ENCODE measurements at places on chromosomes 7 and 10.

DNA sequence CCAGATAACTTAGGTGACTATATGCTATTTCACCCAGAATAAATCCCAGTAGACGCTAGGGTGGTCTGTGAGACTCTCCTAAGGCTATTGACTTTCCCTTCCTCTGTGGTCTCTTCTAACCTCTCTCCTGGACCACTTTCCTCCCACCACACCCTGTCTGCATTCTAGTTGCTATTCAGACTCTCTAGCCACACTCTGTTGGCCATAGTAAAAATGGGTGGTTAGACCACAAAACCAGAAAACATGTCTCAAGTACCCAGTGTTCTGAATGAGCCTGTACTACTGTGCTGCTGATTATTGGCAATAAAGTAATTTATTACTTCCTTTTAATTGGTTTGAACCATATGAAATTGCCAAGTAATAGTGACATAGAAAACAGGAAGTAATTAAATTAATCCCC is 240.8 kb downstream of the KIF20B start:
- DNase-seq = no peak

- DNase-seq = no peak
These were observed 112.5 kb downstream of the MAD1L1 start for GRCh38 chr7:2120251-2120660.

DNA sequence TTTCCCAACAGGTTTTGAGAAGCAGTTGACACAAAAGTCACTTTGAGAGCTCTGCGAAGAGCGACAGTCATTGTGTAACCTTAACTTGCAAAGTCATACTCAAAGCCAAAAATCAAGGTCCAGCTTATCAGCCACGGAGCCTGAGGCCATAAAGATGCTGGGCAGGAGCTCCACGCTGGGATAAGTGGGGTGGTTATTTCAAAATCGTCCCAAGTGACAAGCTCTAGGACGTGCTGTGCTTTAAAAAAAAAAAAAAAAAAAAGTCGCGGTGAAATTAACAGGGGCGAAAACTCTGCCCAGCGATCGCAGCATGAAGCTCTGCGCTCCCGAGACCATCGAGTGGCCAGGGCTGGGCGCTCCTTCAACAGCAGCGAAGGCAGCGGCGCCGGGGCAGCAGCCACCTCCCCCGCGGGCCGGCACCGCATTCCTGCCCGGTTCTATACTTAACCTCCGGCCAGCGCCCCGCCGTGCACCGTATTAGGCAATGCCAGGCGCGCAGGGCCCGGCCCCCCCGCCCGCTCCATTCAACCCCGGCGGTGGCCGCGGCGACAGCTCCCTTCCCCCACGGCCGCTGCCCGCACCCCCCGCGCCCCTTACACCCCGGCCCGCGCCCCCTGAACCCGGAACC is 657 bp downstream of the HACD1 start:
- DNase-seq = peak; percentile 68

DNA sequence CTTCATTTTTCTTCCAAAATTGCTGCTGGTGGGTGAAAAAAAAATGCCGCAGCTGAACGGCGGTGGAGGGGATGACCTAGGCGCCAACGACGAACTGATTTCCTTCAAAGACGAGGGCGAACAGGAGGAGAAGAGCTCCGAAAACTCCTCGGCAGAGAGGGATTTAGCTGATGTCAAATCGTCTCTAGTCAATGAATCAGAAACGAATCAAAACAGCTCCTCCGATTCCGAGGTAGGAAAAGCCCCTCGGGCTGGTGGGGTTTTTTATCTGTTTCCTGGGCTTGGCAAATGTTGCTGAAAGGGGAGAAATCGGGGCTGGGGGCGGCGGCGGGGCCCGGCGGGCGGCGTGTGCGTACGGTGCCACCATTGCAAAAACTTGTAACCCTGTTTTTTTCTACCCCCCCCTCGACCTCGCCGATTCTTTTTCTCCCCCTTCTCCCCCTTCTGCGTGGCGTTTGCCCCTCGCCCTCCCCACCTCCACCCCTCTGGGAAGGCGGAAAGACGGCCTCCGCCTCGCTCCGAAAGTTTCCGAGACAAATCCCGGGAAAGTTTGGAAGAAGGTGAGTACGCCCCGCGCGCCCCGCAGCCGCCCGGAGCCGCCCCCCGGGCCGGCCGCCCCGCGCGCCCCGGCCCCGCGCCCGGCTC is 789 bp downstream of the TCF7L2 start:
- no peak for DNase-seq

- DNase-seq = no peak
These were observed 1.7 kb downstream of the ESYT2 start for GRCh38 chr7:158827411-158828132.

DNA sequence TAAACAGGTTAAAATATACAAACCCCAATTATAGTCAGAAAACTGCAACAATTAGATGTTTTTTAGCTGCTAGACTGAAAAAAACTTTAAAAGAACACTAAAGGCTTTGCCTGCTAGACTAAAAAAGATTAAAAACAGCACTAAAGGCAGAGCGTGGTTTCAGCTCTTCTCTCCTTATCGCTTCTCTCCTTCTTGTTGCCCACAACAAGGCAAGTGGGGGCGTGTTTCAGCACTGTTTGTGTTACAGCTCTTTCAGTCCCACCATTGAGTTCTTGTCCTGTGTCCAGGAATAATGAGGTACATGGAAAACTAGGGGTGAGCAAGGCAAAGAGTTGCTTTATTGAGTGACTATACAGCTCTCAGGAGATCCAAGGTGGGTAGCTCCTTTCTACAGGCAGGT is 112.3 kb downstream of the HPSE2 start:
- no peak for DNase-seq

- no peak for DNase-seq
These were observed 31.0 kb upstream of the PFKP start for GRCh38 chr10:3036155-3037021.

DNA sequence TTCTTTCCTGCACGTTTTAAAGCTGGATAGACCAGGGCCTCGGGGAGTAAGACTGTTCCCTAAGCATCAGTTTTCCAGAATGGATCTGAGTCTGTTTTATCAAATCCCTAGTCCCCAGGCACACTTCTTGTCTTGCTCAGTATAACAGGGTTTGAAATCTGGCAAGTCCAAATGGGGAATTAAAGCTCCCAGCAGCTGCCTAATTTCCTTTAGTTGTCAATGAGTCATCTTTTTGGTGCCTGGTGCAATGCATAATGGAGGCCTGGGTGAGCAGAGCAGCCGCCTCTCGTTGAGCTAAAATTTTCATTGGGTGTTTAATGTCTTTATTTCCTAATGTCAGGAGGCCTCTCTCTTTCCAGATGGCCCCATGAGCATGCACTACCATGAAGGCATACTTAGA is 87.9 kb downstream of the STRA8 start:
- DNase-seq = no peak

- DNase-seq = no peak
These were observed 69.7 kb downstream of the VWA2 start for GRCh38 chr10:114308531-114309363.

DNA sequence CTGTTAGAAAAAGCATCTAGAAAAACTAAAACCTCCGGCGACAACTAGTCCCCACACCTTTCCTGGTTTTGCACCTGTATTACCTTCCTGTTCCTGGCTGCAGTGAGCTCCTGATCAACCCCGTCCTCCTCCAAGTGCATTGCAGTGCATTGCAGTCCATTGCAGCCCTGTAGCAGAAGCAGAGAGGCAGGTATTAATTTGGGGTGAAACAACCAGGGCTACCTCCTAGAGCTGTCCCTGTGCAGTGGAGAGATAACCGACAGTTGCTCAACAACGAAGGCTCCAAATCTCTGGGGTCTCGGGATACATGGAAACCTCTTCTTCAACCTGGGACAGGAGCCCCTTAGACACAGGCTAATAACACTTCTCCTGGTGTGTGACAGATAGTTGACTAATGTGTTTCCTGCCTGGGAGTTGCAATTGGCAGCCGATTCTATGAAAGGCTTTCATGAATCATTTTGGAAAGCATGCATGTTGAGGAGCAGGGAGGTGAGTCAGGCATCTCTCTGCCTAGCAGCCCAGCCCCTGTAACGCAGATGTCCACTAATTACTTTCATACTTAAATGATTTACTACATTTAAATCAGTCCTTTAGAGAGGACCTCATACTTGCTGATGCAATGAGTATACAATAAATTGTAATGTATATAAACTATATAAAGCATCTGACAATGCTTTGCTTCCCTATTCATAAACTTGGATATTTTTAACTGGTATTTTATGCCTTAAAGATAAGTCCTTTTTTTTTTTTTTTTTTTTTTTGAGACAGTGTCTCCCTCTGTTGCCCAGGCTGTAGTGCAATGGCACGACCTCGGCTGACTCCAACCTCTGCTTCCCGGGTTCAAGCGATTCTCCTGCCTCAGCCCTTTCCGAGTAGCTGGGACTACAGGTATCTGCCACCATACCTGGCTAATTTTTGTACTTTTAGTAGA is 59.0 kb downstream of the PRR15 start:
- DNase-seq = no peak

GRCh38 chr7:146741911-146742310 is 625.3 kb downstream of the CNTNAP2 start:
- no peak for DNase-seq

GRCh38 chr7:88357294-88357693 is 50.6 kb upstream of the STEAP4 start:
- no peak for DNase-seq

DNA sequence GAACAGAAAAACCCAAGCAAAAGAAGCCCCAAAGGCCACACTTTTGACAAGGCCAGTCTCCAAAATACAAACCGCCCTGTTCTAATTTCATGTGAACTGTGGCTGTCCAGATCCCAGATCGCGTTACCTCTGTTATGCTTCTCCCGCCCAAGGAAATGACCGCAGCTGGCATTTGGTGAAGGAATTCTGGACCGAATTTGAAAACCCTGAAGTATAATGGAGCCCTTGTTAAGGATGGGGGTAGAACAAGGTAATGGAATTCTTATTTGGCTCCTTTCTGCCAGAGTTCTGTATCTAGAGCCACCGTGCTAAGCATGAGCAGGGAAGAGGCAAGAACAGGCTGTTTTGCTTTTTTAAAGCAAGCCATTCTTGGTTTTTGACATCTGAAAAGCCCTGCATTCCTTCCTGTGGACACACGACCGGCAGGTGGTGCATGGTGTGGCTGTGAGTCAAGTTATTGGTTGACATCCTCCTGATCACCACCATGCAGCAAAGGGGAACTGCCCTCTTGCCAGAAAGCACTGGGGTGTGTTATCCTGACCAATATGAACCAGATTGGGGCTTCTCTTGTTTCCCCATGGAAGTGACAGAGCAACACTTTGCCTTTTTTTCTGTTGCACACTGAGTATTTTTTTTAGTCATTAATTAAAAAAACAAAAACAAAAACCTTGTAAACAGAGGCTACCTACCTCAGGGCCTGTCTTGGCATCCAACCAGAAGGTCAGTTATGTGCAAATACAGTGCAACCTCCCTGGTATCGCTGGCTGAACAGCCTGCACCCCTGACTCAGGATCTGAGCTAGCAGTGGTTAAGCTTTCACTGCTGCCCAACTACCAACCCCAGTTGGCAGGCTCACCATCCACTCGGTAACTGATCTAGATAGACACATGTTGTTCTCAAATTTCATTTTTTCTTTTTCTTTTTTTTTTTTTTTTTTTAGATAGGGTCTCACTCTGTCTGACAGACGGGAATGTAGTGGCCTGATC is 14.2 kb downstream of the UCMA start:
- DNase-seq = no peak

- no peak for DNase-seq
These were observed 268.8 kb downstream of the DYNC1I1 start for GRCh38 chr7:96041171-96041570.

DNA sequence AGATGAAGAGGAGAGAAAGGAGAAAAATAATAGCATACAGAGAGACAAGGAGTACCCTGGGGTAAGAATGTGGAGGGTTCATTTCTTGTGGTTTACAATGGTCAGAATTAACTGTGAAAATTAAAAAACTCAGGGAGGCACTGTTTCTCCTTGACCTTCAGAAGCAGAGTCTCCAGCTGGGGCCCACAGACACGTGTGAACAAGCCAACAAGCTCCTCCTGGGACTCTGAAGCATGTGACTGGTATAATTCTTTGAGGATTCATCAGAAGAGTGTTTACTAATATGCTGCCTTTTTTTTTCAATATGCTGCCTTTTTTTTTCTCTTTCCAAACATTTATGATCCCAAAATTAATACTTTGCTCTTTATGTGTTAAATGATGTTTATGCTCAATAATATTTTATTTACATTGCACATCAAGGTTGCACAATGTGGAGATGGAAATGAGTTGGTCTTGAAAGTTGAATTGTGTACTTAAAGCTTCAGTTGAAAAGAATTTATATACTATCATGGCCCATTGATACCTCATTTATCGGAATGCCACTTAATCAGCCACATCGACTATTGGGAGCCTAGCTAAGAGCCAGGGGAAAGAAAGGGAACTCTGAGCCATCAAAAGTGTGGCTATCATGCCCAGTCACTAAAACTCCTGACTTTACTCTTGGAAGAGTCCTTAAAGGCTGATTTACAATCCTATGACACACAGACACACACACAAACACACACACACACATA is 134.7 kb upstream of the RHOBTB1 start:
- no peak for DNase-seq

DNA sequence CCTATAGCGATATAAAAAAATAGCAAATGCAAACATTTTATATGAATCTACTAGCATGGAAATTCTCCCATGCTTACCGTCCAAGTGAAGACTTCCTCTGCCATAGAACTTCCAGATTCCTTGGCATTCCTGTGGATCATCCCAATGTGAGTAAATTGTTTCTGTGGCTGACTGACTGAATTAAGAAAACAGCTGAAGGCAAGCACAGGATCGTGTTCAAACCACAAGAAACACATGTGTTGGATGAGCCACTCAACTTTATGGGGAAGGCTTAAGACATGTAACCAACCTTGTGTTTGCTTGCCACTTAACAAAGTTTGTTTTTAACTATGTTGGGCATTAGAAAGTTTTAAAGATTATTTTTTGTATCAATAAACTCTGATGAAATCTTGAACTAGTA is 2.6 kb upstream of the MYPN start:
- DNase-seq = no peak

DNA sequence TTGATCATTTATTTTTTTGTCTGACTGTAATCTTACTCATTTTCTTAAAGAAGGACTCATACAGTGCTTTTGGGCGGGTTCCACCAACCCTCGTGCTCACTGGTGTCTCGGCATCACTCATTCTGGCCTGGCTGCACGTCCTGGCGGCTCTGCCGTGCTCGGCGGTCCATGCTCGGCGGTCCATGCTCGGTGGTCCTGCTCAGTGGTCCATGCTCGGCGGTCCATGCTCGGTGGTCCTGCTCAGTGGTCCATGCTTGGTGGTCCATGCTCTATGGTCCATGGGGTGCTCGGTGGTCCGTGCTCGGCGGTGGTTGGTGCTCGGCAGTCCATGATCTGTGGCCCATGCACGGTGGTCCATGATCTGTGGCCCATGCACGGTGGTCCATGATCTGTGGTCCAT is 72.5 kb downstream of the WDR37 start:
- no peak for DNase-seq

DNA sequence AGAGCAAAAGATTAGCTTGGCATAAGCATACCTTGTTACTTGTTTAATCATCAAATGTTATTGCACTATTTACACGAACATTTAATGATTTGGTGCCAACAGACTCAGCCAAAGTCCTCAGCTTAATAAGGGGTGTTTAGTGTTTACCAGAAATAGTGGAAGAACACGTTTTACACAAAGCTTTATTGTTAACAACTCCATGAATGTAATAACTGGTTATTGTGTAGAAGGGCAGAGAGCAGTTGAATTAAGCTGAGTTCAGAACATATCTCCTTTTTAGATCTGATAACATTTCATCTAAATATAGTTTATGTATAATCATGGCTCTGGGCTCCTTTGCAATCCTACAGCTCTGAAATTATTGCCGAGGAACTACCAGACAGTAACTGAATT is 99.1 kb downstream of the CABCOCO1 start:
- no peak for DNase-seq
